ENCODE measurements at places on chromosomes 16 and 17.

DNA sequence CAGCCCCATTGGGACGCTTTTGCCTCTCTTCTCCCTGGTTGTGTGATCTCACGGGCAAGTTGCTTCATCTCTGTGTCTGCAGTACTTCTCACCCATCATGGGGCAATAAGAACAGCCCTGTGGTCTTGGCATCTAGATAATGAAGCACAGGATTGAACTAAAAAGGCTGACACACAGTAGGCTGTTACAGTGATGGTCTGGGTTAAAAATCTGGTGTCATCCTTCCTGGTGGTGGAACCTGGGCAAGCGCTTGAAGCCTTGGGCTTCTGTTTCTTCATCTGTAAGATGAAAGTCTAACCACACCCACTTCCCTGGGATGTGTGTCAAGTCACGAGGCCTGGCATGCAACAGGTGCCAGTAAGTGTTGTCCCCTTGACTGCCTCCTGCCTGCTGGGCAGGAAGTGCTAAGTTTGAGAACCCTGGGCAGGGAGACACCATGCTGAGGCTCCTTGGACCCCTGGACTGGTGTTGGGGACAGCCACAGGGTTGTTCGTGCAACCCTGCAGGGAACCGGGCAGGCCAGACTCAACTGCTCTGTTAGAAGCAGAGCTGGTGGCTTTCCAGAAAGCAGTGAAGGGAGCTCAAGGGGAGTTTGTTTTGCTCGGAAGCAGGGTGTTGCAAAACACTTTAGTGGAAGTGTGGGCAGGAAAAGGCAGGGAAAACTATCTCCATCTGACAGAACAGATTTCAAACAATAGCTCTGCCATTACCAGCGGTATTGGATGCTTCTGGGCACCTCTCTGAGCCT is 5.9 kb upstream of the MAP2K3 start:
- no peak for DNase-seq

- no peak for DNase-seq
Measured at GRCh38 chr17:13851889-13852288, 217.4 kb upstream of the COX10 start.

- DNase-seq: no peak
Measured at GRCh38 chr16:17296431-17296830, 174.3 kb downstream of the XYLT1 start.

- DNase-seq: no peak
Measured at GRCh38 chr17:59387351-59388068, 56.1 kb downstream of the YPEL2 start.

GRCh38 chr17:49497148-49498028 is 2.3 kb downstream of the NGFR start:
- DNase-seq: no peak

DNA sequence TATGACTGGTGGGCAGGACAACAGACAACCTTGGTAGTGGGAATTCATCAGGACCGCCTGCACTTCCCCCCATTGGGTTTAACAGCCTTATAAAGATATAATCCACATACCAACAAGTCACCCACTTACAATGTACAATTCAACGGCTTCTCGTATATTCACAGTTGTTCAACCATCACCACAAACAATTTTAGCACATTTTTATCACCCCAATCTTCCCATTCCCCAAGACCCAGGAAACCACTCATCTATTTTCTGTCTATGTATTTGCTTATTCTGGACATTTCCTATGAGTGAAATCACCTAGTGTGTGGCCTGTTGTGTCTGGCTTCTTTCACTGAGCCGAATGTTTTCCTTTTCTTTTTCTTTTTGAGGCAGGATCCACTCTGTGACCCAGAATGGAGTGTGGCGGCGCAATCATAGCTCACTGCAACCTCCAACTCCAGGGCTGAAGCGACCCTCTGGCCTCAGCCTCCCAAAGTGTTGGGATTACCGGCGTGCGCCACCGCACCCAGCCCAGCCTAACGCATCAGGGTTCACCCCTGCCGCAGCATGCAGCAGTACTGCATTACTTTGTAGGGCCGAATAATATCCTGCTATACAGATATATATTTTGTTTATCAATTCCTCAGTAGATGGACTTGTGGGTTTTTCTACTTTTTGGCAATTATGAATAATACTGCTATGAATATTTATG is 10.9 kb downstream of the ANKS3 start:
- DNase-seq: peak; percentile 50

GRCh38 chr17:36920032-36921005 is 17.0 kb upstream of the LHX1 start:
- no peak for DNase-seq

GRCh38 chr17:57312242-57312641 is 55.9 kb downstream of the MSI2 start:
- no peak for DNase-seq

GRCh38 chr16:4200000-4200780 is 41.7 kb downstream of the SRL start:
- DNase-seq: peak; percentile 18

DNA sequence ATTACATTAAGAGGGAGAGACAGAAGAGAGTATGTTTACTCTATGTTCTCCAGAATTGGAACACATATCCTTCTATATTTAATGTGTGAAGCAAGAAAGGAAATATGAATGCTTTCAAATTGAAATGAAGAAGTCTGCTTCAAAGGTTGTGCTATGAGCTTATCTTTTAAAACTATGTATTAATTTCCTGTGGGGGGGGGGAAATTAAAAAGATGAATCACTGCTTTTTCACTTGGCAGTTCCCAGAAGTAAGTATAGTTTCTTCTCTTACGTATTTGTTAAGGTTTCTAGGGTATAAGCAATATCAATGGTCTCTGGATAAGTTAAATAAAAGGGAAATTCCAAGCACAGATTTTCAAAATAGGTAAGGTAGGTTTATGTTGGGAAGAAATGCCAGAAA is 7.0 kb downstream of the TERF2 start:
- no peak for DNase-seq

- no peak for DNase-seq
Measured at GRCh38 chr16:1830213-1830612, 3.2 kb downstream of the FAHD1 start.

DNA sequence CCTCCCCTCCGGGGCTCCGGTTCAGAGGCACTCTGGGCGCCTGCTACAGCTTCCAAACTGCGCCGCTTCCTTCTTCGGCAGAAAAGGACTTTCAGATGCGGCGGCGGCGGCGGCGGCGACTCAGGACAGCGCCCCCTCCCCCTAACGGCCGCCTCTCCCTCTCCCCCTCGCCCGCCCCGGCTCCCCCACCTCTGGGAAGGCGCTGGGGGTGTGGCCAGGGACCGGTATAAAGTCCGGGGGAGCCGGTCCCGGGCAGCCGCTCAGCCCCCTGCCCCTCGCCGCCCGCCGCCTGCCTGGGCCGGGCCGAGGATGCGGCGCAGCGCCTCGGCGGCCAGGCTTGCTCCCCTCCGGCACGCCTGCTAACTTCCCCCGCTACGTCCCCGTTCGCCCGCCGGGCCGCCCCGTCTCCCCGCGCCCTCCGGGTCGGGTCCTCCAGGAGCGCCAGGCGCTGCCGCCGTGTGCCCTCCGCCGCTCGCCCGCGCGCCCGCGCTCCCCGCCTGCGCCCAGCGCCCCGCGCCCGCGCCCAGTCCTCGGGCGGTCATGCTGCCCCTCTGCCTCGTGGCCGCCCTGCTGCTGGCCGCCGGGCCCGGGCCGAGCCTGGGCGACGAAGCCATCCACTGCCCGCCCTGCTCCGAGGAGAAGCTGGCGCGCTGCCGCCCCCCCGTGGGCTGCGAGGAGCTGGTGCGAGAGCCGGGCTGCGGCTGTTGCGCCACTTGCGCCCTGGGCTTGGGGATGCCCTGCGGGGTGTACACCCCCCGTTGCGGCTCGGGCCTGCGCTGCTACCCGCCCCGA is at the start of gene IGFBP4:
Gene IGFBP4, plus strand, starts transcription at position 255 of the 792 bp plus-strand sequence. Its CDS starts 286 bp downstream, at position 541.
- DNase-seq: peak; percentile 71

- no peak for DNase-seq
Measured at GRCh38 chr17:35726127-35726952, 5.1 kb upstream of the RASL10B start.

GRCh38 chr17:61158376-61158775 is 241.3 kb upstream of the TBX2 start:
- DNase-seq: no peak

DNA sequence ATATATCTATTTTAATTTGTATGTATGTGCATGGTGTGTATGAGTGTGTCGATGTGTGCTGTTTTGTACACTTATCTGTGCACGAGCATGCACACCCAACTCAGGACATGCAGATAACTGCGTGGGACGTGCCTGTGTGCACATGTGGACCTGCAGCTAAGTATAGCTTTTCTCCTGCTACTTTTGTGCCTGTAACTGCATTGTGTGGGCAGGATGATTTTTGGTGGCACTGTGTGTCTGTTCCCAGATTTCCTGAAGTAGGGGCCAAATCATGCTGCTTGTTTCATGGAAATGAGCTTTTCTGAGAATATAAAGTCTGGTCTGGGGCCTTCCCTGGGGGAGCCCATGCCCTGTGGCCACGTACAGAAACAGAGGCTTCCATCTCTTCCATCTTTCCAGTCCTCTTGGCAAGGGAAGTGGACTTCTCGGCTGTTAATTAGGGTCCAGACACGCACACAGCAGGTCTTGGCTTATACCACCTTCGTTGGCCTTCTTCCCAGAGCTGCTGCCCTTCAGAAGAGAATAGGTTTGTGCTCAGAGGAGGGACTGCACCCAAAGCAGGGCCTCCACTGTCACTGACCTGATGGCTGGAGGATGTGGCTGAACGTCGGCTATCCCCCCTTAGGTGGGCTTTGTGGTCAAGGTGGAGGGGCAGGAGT is 30.2 kb downstream of the SPNS3 start:
- DNase-seq: peak; percentile 58

GRCh38 chr17:53058031-53058430 is 764.7 kb upstream of the KIF2B start:
- DNase-seq: no peak

- no peak for DNase-seq
Measured at GRCh38 chr16:21100447-21100846, 50.2 kb downstream of the DNAH3 start.

DNA sequence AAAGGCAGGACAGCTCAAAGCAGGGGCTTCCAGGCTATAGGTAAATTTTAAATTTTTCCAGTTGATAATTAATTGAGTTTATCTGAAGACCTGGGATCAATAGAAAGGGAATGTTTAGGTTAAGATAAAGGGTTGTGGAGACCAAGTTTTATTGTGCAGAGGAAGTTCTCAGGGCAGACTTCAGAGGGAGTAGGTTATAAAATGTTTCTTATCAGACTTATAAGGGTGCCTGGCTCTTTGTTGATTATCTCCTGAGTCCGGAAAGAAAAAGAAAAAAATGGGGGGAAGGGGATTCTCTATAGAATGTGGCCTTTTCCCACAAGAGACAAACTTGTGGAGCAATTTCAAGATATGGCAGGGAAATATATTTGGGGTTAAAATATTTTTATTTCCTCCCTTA is 15.9 kb downstream of the SLC46A1 start:
- DNase-seq: no peak

- DNase-seq: no peak
Measured at GRCh38 chr17:72173499-72174116, 52.8 kb downstream of the SOX9 start.

DNA sequence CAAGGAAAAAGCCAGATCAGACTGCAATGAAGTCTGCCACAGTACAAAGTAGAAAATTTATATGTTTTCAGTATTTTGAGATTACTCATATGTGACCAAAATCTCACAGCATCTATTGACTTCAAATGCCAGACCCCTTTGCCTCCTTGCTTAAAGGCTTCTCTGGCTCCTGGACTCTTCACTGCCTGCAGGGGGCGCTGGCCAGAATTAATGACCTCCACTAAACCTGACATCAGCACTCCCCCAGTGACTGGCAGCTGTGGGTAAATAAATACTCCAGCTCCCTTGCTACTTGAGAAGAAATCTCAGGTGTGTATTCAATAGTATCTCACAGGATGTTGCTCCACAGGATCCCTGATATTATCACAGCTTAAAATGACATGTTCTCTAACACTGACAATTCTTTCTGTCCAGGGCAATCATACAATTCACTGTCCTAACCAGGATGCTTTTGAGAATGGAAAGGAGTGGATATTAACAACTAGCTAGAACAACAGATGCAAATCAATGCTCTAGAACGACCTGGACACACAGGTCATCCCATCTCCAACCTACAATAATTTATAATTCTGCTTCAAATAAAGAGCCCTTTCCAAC is 4.0 kb downstream of the BECN1 start:
- no peak for DNase-seq

GRCh38 chr16:57620335-57621231 is 7.8 kb upstream of the ADGRG1 start:
- peak; percentile 14 for DNase-seq

DNA sequence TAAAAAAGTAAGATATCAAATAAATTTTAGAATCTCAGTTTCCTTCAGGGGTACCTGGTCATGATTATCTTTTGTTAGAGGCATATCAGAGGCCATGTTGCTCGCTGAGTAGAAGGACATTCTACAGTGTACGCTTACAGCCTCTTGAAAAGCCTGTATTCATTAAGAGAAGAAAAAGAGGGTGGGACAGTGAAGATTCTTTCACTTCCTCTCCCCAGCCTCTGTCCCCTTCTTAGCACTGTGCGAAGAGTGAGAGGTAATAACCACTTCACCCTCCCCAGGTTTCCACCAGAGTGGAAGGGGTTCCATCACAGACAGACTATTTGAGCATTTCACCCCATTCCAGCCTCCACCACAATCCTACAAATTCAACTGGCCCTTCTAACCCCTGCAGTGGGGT is 4.8 kb upstream of the LPO start:
- DNase-seq: no peak

- DNase-seq: no peak
Measured at GRCh38 chr16:82987767-82988166, 361.0 kb downstream of the CDH13 start.

DNA sequence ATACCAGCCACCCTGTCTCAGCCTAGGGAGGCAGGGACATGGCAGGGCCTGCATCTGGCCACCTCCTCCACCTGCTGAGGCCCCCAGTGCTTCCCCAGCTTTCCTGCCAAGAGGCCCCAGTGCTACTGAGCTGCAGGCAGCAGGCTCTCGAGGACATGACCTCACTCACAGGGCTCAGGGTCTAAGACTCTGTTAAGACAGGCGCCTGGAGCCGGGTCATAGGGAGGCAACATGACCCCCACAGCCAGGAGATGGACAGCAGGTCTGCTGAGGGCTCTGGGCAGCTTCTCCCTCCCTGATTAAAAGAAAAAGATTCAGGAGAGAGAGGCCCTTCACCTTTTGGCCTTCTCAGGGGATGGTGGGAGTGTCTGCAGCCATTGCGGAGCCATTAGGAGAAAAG is 23.2 kb upstream of the FASN start:
- DNase-seq: no peak

- DNase-seq: peak; percentile 79
Measured at GRCh38 chr16:30187971-30188561, 4.7 kb downstream of the CORO1A start.

- no peak for DNase-seq
Measured at GRCh38 chr16:59993101-59993500, 1259.0 kb upstream of the GOT2 start.

DNA sequence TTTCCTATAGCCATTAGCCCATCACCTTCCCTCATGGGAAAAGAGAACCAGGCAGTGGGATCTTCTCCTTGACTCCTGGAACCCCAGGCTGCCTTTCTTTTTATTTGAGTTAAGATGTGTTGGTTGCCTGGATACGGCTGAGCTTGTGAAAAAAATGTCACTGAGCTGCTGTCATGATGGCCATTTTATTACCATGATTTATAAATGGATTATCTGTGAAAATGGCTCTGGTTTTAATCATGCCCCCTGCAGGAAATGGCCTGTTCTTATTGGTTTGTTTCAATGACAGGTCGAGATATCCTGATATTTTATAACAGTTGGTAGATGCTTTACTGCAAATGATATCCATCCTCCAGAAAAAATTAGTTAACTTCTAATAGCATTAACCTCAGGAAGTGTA is 640.4 kb downstream of the CDH11 start:
- DNase-seq: no peak

- peak; percentile 21 for DNase-seq
Measured at GRCh38 chr16:23397464-23397863, 55.5 kb downstream of the COG7 start.
